Activated T-cell treated with anti-CD3 and anti-CD28 coated beads, Interleukin-2, amount 50 U/mL, for 4 hours (primary cell): ENCODE measurements at places on chromosomes 11 and 22. TPM values are rescaled to one million over a fixed set of nuclear protein-coding genes. Genes with fewer than 3 reads are reported as not detected.
A peak's percentile ranks its signal among the peaks of the same experiment; 100 is the strongest.

The HTATIP2 gene
- total RNA-seq = 44.3 TPM

The DRD2 gene
- not detected for total RNA-seq

The IGSF9B gene
- 22.1 TPM for total RNA-seq

The BIK gene
- 9.9 TPM for total RNA-seq

The NXPE4 gene
- not detected for total RNA-seq

The CPT1B gene
- total RNA-seq = 30.0 TPM

The BTG4 gene
- not detected for total RNA-seq

The GNG3 gene
- total RNA-seq = not detected

The PANX3 gene
- not detected for total RNA-seq

The MMP7 gene
- 0.53 TPM for total RNA-seq

The GAL3ST1 gene
- total RNA-seq = 0.38 TPM

The FOLR2 gene
- not detected for total RNA-seq

GRCh38 chr11:47189100-47189834 lies 3.0 kb upstream of the PACSIN3 start:
- DNase-seq = no peak

- no peak for DNase-seq
Observed at GRCh38 chr22:45438336-45438735, 24.8 kb downstream of the RIBC2 start.

DNA sequence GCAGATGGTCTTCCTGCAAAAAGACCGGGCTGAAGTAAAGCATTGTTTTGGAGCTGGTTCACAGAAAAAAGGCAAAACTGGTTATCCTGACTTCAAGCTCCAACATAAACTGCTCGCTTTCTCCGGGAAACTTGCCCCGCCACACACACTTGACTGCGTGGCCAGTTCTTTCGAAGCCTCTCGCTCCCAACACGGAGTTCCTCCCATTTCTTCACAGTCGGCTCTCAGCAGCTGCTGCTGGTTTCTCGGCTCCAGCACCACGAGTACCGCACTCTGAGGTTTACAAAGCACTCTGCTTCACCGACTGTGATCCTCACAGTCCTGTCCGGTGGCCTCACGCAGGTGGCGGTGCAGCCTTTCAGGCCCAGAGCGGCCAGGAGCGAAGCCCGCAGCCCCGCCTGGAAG lies 264 bp downstream of the CHEK1 start:
- no peak for DNase-seq

DNA sequence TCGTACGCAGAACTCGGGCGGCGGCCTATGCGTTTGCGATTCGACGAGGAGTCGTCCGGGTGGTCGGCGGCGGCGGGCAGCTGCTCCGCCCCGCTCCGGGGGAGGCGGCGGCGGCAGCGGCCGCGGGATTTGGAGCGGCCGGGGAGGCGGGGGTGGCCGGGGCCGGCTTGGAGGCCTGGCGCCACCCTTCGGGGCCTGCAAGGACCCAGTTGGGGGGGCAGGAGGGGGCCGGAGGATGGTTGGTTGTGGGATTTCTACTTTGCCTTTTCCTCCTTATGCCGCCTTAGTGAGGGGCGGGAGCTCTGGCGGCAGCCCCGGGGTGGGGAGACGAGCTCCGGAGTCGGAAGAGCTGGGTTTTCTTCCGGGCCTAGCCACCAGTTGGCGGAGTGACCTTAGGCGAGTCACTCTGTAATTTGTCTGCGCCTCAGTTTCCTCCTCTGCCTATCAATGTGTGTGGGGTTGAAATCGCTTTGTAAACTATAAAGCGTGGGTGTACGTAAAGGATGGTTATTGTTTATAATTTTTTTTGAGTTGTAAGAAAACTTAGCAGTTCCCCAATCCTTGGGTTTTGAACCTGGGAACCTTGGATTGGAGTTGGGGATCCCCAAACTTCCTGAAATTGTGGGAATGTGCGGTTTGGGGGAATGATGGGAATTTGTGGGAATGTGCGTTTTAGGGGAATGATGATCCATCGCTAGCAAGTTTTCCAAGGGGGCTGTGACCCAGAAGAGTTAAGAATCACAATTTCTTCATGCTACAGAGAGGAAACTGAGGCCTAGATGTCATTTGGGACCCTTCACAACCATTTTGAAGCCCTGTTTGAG lies 679 bp downstream of the TUG1 start:
- peak; percentile 21 for DNase-seq

GRCh38 chr11:1453611-1454034 lies 33.0 kb downstream of the MOB2 start:
- no peak for DNase-seq

GRCh38 chr11:26767060-26767459 lies 45.2 kb upstream of the SLC5A12 start:
- DNase-seq = no peak

DNA sequence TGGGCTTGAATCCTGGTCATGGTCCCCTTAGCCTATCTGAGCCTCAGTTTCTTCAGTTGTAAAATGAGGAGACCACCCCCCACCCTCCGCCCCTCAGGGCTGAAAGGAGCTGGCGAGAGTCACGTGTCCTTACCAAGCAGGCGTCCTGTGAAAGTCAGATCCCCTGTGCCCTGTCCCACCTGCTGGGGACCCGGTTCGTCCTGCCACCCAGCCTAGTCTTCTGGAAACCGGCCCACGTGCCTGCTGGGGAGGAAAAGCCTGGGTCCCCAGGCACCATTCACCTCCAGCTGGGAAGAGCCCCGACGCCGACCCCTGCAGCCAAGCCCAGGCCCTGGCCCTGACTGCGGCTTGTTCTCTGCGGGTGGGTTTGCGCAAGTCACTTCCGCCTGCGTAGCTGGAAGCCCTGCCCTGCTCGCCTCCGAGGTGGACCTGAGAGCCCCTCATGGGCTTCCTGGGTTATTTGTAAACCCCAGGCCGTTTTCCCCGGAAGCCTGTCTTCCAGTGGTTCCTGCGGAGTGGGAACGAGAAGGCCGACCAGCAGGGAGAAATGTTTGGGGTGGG lies 679 bp upstream of the SSH3 start:
- DNase-seq = no peak

GRCh38 chr11:69309631-69310280 lies 15.8 kb downstream of the MYEOV start:
- DNase-seq = no peak

DNA sequence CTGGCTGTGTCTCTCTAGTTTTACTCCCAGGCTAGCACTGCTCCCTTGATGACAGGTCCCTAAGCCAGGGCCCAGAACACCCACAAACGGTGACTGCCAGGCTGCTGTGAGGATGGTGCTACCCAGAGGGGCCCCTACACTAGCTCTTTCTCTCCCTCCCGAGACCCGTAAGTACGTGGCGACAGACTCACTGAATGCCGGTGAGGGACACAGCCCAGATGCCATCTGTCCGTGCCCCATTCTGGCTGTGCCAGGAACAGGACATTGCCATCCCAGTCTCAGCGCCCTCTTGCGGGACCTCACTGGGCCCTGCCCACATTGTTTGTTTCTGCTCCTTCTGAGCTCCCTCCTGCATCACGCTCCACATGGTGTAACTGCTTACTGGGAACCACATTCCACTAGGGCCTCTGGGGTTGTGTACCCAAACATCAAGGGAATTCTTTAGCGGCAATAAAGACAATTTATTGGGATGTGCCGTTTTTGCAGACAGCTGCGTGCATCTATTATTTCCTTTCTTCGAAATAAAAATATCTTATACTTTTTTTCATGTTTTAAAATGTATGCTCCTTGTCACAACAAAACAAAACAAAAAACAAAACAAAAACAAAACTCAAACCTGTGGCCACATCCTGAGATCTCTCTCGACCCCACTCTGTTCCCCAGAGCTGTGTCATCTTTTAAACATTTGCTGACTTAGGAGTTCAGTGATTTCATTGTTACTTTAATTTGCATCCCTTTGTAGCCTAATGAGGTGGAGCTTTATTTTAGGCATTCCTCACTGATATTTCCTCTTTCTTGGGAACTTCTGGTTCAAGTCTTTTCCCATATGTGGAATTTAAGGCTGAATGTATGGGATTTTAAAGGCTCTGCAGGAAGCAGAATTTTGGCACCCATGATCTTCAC lies 4.4 kb upstream of the TPCN2 start:
- no peak for DNase-seq

DNA sequence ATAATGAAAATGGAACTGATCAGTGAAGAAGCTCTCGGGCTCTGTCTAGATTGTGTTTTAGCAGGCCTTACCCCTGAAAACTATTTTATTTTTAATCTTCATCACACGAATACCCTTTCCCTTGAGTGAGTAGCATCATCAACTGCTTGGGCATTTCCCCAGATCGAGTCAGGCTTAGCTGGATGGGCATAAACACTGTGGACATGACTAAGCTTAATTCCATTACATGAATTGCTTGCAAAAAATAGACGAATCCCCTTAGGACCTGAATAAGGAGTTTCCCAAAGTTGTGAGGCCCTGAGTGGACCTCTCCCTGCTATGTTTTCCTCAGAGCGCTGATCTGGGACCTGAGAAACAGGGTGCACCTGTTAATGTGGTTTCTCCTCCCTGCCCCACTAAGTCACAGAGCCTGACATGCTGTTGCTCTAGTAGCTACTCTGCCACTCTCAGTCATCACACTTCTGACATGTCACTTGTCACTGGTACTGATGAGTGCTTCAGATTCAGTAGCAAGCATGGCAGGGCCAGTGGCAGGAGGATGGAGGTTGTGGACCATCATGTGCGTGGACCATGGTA lies 53.5 kb downstream of the ENDOD1 start:
- no peak for DNase-seq

- DNase-seq = no peak
Observed at GRCh38 chr11:84564180-84564866, 1062.8 kb downstream of the DLG2 start.

- no peak for DNase-seq
Observed at GRCh38 chr11:112525270-112525669, 264.6 kb upstream of the PLET1 start.

DNA sequence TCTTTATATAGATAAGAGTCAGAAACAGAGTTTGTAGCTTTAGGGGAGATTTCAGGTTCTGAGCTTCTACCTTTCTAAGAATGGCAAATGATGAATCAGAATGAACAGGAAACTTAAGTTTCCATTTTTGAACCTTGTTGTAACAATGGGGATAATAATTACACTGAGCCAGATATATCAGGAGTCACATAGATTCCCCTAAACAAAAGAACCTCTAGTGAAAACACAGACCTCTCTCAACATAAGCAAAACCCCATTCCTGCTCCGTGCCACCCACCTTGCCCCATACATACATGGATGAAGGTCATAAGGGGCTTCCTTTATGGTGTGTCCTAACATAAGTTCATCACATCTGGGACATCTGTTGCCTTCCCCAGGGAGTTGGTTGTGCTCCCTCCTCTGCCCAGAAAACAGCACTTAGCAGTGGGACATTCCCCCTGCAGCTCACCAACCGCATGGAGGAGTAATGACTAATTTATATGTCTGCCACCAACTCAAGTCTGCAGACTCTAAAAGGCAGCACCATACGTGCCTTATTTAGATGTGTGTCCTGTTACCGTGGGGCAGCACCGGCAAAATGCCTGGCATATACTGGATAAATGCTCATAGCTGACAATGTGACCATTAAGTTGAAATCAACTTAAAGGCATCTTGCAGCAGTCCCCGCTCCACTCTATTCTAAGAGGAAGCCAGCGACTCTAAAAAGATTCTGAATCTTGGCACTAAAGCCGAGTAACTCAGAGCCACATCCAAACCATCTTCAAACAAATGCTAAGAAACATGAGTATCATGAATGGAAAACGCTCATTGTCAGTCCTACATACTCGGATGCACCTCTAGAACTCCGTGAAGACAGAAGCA lies 8.0 kb downstream of the JAML start:
- DNase-seq = peak; percentile 54

DNA sequence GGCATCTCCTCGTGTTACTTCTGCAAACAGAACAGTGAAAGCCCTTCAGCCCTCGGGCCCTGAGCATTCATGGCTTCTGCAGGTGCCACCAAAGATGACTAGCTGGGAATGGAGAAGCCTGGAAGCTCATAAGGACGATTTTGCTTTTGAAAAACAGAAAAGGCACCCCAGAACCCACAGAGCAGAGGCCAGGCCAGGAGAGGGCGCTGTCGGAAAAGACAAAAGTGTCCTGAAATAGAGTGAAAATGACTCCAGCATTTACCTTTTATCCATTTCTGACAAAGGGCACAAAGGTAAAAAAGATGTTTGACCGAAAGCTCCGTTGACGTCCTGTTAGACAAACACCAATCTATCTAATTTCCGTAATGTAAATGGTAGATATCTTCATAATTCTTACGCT lies 37.6 kb downstream of the ZNF195 start:
- peak; percentile 66 for DNase-seq

DNA sequence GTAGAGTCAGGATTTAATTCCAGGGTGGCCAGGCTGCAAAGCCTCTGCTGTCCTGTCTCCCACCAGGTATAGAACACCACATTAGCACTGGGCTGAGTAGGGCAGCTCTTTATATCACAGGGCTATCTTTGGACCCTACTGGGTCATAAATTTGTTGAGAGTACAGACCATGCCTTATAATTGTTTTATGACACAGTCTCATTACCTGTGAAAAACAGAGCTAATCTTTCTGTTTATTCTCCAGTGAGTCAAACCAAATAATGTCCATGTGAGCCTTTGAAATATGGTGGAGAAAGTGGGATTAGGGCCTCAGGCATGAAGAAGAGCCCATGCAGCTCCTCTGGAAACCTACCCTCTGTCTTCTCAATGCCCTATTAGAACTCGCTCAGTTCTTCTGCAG lies 49.6 kb upstream of the KIRREL3 start:
- DNase-seq = no peak

GRCh38 chr11:130118636-130119387 lies 40.8 kb upstream of the ST14 start:
- peak; percentile 12 for DNase-seq

- no peak for DNase-seq
Observed at GRCh38 chr11:18757811-18758210, 31.8 kb upstream of the IGSF22 start.

DNA sequence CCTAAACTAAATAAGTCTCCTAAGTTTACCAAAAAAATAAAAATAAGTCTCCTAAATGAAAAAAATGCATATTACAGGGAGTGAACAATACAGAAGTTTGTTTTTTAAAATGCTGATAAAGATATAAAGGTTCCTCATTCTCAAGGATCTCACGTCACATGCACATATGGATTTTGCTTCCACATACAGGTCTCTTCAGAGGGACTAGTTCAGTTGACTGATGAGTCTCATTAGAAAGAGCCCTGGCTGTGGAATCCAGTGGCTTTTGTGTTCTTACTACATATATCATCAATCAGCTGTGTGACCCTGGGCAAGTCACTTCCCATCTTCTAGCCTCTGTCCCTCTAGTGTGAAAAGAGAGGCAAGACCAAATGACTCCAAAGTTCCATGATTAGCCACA lies 43.1 kb downstream of the MPPED2 start:
- DNase-seq = no peak

DNA sequence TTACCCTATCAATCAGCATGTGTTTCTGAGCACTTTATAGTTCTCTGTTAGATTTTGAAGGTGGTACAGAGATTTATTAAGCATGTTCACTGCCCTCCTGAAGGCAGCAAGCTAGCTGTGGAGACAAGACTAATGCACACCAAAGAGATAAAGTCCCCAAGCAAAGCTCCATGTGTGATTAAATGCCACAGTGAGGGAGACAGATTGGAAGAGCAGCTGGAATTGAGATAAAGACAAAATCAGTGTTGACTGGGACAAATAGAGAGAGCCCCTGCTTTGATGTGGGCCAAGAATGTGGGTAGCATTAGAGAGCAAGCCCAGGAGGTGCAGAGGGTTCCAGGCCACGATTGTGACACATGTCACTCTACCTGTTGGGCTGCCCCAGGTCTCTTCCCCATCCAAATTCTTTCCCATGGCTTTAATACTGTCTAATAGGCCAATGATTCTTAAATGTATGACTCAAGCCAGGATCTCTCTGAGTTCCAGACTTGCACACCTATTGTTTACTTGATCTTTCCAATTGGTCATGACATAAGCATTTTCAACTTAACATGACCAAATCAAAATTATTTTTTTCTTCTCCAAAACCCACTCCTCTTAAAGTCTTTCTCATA lies 60.1 kb upstream of the ZC3H12C start:
- no peak for DNase-seq

- DNase-seq = no peak
Observed at GRCh38 chr11:72015511-72016061, 16.9 kb downstream of the IL18BP start.
